BJ (cell line): ENCODE measurements at places on chromosomes 6 and 20. TPM values are rescaled to one million over a fixed set of nuclear protein-coding genes. Genes with fewer than 3 reads are reported as not detected.

- DNase-seq, result no peak
Observed at GRCh38 chr6:30730601-30731435, 10.7 kb downstream of the TUBB start.

DNA sequence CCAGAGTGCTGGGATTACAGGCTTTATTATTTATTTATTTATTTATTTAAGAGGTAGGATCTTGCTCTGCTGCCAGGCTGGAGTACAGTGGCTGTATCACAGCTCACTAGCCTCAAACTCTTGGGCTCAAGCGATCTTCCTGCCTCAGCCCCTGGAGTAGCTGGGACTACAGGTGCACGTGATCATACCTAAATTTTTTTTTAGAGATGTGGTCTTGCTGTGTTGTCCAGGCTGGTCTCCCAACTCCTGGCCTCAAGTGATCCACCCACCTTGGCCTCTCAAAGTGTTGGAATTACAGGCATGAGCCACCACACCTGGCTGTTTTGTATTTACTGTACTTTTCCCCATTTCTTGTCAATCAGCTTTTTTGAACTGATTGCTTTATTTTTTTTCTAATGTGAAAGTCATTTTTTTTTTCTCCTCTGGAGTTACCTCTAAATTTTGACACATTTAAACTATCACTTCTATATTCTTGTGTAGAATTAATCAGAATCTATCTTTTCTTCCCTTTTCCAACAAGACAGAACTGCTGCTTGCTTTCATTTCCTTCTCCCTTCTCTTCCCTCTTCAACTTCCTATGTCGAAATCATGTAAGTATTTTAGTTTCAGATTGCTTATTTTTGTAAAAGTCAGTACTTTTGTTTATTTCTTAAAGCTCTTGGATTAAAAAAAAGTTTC lies 12.0 kb downstream of the PANK2 start:
- DNase-seq, result no peak

GRCh38 chr20:36548006-36548315 lies 6.6 kb downstream of the MYL9 start:
- DNase-seq, result no peak

- no peak for DNase-seq
Observed at GRCh38 chr6:126905917-126906316, 212.6 kb upstream of the RSPO3 start.

GRCh38 chr6:99195986-99196655 lies 153.4 kb downstream of the FAXC start:
- no peak for DNase-seq

- DNase-seq, result no peak
Observed at GRCh38 chr20:47648943-47649342, 136.3 kb downstream of the SULF2 start.

GRCh38 chr6:57305761-57306160 lies 11.7 kb upstream of the PRIM2 start:
- DNase-seq, result peak; percentile 45

DNA sequence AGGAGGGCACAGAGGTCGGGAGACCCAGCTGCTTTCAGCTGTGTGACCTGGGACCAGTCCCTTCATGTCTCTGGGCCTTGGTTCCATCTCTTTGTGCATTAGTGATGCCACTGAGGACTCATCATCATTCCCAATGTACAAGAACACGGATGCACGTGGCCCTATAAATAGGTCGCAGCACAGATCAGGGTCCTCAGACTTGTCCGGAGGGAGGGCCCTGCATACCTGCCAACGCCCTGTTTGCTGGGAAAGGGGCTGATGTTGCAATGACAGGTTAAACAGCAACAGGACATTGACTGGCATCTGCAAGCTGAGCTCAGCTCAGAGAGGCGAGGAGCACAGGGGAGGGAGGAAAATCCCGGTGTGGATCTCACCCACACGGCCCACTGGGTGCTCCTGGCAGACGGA lies 21.8 kb downstream of the TGM2 start:
- DNase-seq, result no peak

- no peak for DNase-seq
Observed at GRCh38 chr6:11126876-11127275, 15.4 kb upstream of the ERVFRD-1 start.

GRCh38 chr20:36493051-36493800 lies 48.1 kb upstream of the MYL9 start:
- no peak for DNase-seq

DNA sequence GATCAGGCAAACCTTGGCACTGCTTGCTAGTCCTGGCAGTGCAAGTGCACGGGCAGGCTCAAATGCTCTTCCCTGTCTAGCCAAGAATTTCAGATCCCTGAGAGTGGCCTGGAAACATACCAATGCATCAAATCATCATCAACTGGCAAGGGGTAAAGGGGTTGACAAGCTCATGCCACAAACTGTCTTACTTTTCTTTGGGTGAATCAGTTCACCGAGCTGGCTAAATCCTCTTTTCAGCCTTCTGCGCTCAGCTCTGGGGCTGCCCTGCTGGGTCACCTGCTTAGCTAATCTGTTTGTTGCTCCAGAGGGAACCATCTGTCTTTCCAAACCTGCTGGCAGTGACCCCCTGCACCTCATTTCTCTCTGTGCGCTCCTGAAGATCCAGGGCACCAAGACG lies 59.5 kb downstream of the LYRM4 start:
- no peak for DNase-seq

- DNase-seq, result no peak
Observed at GRCh38 chr6:28693033-28693750, 167.5 kb downstream of the GPX5 start.

GRCh38 chr6:37960139-37960935 lies 140.8 kb downstream of the ZFAND3 start:
- DNase-seq, result no peak

GRCh38 chr6:68445926-68446325 lies 189.2 kb upstream of the ADGRB3 start:
- no peak for DNase-seq

- DNase-seq, result no peak
Observed at GRCh38 chr6:33577106-33577535, 3.0 kb downstream of the BAK1 start.

DNA sequence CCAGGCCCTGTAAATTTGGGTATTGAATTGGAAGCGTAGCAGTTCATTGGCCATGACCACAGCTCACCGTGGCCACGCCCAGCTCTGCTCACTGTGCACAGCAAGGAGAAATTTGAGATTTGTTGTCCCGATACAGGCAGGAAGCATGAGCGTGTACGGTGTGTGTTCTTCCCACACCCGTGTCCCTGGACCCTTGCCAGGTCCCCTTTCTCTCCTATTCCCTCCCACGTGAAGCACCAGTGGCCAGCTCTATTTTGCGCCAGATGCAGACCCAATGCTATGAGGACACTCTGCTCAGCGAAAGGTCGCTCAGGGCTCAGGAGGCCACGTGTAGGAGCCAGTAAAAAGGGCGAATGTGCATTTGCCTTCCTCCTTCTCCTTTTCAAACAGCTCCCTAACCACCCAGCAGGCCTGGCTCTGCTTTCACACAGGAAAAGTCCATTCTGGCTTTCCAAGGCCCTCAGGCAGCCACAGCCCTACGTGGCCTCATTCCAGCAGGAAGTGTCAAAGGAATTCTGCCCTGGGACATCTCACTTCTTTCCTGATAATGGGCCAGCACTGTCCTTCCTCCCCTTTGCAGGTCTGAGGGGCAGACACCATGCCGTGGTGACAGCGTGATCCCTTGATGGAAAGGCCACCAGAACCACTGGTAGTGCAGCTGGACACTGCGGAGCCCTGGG lies 499.2 kb upstream of the CDH4 start:
- DNase-seq, result no peak

- no peak for DNase-seq
Observed at GRCh38 chr6:100462706-100463629, 1.8 kb downstream of the SIM1 start.

DNA sequence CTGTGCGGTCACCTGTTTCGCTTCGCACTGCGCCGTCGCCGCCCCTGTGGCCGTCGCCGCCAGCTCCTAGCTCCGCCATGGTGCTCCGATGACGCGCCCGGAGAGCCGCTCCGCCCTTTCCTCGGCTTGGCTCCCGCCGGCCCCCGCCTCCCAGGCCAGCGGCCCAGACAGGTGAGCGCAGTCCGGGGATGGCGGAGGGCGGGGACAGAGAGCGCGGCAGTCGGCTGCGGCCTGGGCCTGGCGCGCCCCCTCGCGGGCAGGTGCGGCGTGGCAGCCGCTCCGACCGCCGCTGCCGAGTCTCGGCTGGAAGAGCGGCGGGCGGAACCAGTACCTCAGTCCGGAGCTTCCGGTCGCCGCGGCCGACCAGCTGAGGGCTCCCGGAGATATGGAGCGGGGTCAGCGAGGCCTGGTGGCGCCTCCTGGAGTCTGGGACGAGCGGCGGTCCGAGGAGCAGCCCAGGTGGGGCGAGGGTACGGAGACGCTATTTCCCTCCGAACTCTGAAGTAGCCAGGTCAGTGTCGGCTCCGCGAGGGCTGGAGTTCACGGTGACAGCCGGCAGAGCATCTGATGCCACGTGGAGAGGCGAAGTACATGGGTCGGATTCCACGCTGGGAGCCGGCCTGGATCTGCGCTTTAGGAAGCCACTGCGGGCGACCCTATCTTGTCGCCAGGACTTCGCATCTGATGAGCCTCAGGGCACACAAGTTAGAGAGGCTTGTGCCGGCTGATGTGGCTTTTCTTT lies at the start of gene MAP7:
TSS of gene MAP7 (minus strand) at position 93 of the 742 bp plus-strand sequence. CDS start at position 79, 14 bp downstream.
- no peak for DNase-seq

DNA sequence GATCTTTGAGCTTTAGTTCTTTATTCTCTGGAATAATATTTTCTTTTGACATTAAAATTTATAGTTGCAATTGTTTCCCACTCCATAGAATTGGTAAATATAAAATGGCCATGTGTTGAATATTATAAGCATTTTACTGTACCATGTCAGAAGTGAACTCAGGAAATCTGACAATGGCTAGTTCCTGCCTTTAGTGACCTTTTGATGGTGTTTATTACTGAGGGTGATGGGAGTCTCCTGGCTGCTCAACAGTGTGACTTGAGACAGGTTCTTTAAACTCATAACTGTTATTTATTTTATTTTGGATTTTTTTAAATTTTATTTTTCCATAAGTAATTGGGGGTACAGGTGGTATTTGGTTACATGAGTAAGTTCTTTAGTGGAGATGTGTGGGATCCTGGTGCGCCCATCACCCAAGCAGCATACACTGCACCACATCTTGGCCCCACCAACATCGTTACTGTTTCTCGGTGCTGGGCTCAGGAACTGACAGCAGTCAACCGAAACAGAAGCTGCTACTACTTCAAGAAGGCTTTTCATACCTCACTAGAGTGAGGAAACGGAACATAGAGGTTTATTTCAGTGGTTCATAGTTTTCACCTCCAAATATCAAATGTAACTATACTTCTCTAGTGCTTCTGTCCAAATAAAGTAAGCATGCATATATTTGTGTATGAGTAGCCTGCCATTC lies 90.4 kb downstream of the PLEKHG1 start:
- no peak for DNase-seq

DNA sequence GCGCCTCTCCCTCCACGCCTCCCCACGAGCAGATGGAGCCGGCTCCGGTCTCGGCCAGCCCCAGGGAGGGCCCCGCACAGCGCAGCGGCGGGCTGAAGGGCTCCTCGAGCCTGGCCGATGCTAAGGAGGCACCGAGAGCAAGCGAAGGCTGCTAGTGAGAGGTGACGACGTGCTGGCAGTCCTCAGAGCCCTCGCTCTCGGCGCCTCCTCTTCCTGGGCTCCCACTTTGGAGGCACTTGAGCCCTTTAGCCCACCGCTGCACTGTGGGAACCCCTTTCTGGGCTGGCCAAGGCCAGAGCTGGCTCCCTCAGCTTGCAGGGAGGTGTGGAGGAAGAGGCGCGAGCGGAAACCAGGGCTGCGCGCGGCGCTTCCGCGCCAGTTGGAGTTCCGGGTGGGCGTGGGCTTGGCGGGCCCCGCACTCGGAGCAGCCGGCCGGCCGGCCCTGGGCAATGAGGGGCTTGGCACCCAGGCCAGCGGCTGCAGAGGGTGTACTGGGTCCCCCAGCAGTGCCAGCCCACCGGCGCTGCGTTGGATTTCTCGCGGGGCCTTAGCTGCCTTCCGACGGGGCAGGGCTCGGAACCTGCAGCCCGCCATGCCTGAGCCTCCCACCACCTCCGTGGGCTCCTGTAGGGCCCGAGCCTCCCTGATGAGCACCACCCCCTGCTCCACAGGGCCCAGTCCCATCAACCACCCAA lies 2.5 kb upstream of the TMEM14C start:
- no peak for DNase-seq

- DNase-seq, result no peak
Observed at GRCh38 chr20:33925867-33926266, 67.8 kb upstream of the RALY start.

- no peak for DNase-seq
Observed at GRCh38 chr6:16468991-16469615, 230.7 kb downstream of the GMPR start.

DNA sequence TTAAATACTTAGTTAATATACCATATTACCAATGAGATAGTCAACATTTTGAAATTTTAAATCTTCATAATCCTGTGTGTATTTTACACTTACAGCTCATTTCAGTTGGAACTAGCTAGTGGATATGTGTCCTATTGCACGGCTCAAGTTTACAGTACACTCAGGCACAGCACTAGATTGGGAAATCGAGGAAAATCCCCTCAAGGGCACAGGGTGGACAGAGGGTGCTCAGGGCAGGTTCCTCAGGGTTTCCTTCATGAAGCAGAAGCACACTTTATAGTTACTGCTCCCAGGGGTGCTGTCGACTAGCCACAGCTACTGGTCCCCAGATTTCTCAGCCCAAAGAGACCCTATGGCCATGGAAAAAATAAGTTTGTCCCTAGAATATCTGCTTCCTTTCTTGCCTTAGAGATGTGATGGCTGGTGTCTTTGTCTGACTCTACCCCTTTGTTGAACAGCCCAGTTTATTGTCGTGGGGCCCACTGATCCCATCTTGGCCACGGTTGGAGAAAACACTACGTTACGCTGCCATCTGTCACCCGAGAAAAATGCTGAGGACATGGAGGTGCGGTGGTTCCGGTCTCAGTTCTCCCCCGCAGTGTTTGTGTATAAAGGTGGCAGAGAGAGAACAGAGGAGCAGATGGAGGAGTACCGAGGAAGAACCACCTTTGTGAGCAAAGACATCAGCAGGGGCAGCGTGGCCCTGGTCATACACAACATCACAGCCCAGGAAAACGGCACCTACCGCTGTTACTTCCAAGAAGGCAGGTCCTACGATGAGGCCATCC lies 1.5 kb downstream of the BTN2A1 start:
- no peak for DNase-seq

The ZSCAN16 gene
- 1.8 and 2.3 TPM in 2 replicates for polyA plus RNA-seq

The BLOC1S5 gene
- polyA plus RNA-seq, result 3.3 and 8.0 TPM in 2 replicates

The LHFPL5 gene
- polyA plus RNA-seq, result not detected in 2 replicates

The OVOL2 gene
- polyA plus RNA-seq, result not detected in 2 replicates

The POLR3F gene
- 8.8 and 10.9 TPM in 2 replicates for polyA plus RNA-seq

The KCNQ2 gene
- not detected in 2 replicates for polyA plus RNA-seq

The SLC2A10 gene
- 31.0 and 41.9 TPM in 2 replicates for polyA plus RNA-seq

The RNF182 gene
- 1.4 and 1.9 TPM in 2 replicates for polyA plus RNA-seq

The BLCAP gene
- 98.7 and 111 TPM in 2 replicates for polyA plus RNA-seq

The CST5 gene
- not detected in 2 replicates for polyA plus RNA-seq

The MAS1 gene
- polyA plus RNA-seq, result not detected in 2 replicates

The FRK gene
- polyA plus RNA-seq, result 0.02 and 0.04 TPM in 2 replicates

The EYA2 gene
- 0.85 and 1.5 TPM in 2 replicates for polyA plus RNA-seq

The OGFRL1 gene
- 5.2 and 14.1 TPM in 2 replicates for polyA plus RNA-seq

The MDFI gene
- polyA plus RNA-seq, result not detected in 2 replicates

The FKBP5 gene
- polyA plus RNA-seq, result 1.6 and 2.3 TPM in 2 replicates

The CPNE5 gene
- polyA plus RNA-seq, result 0.09 and 0.10 TPM in 2 replicates

The TFAP2B gene
- polyA plus RNA-seq, result not detected in 2 replicates
